ENCODE measurements at places on chromosomes 2 and 18.
A peak's percentile ranks its signal among the peaks of the same experiment; 100 is the strongest.

DNA sequence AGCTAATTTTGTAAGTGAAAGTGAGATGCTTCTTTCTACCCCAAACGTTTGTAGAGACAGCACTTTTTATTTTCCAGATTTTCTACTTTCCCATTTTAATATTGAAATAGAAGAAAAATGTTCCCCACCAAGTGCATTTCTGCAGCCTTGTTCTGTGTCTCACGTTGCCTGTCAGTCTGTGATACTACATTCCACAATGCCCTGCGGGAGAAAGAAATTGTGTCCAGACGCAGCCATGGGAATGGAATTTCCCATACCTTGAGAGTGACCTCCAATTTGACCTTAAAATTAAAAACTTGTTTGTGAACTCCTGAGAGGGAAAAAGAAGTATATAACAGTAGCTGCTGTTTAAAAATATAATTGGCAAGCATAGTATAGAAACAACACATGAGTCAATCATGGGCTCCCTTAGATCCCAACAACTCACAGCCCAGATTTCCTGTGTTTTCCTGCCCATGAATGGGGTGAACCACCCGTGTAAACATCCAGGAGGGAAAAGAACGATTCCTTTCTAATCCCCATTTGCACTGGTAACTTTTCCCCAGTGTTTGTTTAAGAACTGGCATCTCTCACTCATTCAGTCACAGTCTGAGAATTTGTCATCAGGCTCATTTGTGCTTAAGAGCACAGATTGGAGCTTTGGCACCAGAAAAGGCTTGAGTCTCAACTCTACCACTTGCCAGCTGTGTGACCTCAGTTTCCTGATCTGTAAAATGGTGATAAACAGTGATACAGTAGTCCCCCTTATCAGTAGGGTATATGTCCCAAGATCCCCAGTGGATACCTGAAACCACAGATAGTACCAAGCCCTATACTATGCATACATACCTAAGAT is 166.1 kb upstream of the ZNF521 start:
- DNase-seq: no peak
- no peaks in the 10 kb centered on the region for H3K27me3 ChIP-seq
- no peaks in the 10 kb centered on the region for H3K36me3 ChIP-seq
- H3K4me1 ChIP-seq: no peaks in the 10 kb centered on the region

- H3K27me3 ChIP-seq: no peaks in the 10 kb centered on the region
- no peak for DNase-seq
- peaks cover 8% of the 10 kb centered on the region for H3K4me1 ChIP-seq
- H3K36me3 ChIP-seq: no peaks in the 10 kb centered on the region
- H3K4me3 ChIP-seq: peak overlapping the region; percentile 86
- no peak overlapping the region for H3K27ac ChIP-seq
Observed at GRCh38 chr2:54722641-54723040, 821 bp upstream of the EML6 start.

DNA sequence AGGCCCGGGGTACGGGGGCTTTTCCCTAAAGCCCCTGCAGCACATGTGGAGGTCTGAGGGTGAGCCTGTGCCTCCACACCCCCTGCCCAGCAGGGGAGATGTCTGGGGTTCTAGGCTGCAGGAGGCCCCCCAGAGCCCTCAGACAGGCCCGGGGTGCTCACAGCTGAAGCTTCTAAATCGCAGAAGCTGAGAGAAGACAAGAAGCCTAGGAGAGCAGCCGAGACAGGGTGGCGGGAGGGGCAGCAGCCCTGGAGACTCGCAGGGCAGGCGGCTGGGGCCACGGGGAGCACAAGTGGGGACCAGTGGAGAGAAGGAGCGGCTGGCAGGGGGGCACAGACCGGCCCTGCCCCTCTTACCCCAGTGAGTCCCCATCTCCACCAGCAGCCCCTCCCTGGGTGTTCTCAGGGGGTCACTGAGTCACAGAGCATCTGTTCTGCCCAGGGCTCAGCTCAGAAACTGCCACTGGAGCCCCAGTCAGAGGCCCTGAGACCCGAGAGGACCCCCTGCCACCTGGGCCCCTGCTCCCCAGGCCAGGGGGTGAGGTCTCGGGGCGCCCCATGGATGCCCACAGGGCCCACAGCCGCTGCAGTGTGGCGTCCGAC is 26.1 kb downstream of the GPC1 start:
- H3K4me1 ChIP-seq: peaks cover 33% of the 10 kb centered on the region
- peak; percentile 5 for DNase-seq
- no peaks in the 10 kb centered on the region for H3K27me3 ChIP-seq

DNA sequence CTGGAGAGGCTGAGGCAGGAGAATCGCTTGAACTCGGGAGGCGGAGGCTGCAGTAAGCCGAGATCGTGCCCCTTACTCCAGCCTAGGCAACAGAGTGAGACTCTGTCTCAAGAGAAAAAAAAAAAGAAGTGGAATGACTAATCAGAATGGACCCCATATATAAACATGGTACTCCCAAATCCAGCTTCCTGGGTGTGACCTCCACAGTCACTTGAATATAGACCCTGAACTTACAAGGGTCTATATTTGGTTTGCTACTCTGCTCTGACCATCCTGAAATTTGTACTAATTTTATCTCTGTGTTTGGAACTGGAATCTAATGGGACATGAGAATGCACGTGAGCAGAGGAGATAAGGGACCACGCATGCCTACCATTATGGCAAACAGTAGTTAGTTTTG is 275.0 kb downstream of the TNS1 start:
- no peaks in the 10 kb centered on the region for H3K36me3 ChIP-seq
- no peak overlapping the region for H3K27ac ChIP-seq
- H3K4me3 ChIP-seq: no peak overlapping the region
- no peaks in the 10 kb centered on the region for H3K27me3 ChIP-seq
- DNase-seq: no peak

DNA sequence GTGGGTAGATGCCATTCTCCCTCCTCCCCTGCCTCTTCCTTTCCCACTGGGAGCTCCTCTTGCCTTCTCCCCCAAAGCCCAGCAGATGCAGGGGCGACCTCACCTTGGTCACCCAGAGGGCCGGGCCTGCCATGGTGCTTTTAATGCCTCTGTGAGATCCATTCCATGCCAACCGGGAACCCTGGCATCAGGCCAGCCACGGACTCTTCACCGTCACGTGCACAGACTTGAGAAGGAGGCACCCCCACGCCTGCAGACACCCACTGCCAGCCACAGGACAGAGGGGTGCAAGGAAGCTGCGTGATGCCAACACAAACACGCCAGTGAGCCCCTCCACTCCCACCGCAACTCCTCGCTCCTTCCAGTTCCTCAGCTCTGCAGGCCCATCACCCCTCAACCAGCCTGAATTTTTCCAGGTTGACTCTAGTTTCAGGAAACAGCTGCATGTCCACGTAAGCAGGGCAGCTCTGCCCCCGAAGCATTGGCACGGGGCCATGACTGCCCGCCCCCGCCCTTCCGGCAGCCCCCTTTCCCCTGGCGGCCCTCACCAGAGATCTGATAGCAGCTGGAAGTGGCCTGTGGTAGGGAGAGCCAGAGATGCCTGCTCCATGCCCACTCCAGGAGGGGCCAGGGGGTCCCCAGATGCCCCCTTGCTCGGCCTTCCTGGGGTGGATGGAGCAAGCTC is 50.8 kb downstream of the DNMT3A start:
- peaks cover 70% of the 10 kb centered on the region for H3K4me1 ChIP-seq
- no peak for DNase-seq
- H3K36me3 ChIP-seq: no peaks in the 10 kb centered on the region
- no peaks in the 10 kb centered on the region for H3K27me3 ChIP-seq
- no peak overlapping the region for H3K4me3 ChIP-seq

- H3K4me3 ChIP-seq: no peak overlapping the region
- no peaks in the 10 kb centered on the region for H3K4me1 ChIP-seq
- no peak overlapping the region for H3K27ac ChIP-seq
- H3K36me3 ChIP-seq: peaks cover 6% of the 10 kb centered on the region
- no peaks in the 10 kb centered on the region for H3K27me3 ChIP-seq
Observed at GRCh38 chr2:73008766-73009135, 62.8 kb downstream of the SFXN5 start.

DNA sequence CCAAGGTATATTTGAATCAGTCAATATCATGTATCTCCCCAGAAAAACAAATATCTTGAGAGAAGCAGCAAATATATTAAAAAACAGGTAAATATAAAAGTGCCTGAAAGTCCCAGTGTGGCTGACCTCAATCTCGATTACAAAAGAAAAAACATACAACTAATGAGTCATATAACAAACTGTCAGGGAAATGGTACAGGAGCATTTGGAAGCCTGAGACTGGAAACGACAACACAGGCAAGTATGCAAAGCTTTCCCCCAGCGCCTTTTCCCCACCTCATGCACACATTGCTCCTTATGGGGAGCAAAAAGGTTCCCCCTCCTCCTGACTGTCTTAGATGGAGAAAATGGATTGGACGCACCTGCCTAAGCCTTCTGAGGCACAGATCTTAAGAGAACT is 230.7 kb downstream of the TMX3 start:
- H3K4me1 ChIP-seq: no peaks in the 10 kb centered on the region
- no peaks in the 10 kb centered on the region for H3K36me3 ChIP-seq

GRCh38 chr2:100334929-100335328 is 12.6 kb upstream of the LONRF2 start:
- H3K27ac ChIP-seq: no peak overlapping the region
- H3K27me3 ChIP-seq: peaks cover 17% of the 10 kb centered on the region
- DNase-seq: no peak
- no peak overlapping the region for H3K4me3 ChIP-seq

DNA sequence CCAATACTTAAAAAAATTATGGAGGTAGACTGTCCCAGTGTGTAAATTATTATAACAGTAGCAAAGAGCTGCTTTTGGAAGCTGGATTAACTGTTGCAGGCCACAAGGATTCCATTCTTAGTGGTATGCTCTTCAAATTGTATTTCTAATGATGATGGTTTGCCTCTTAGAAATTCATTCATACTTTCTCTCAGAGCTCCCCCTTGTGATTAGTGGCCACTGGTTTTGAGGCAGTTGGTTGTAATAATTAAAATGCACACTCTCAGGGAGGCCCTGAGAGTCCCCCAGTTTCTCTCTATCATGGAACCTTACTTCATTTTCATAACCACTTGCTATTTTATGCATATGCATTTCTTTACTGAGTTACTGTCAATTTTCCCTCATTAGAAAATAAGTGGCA is 122.5 kb downstream of the PLA2R1 start:
- no peak overlapping the region for H3K4me3 ChIP-seq
- no peaks in the 10 kb centered on the region for H3K36me3 ChIP-seq
- no peaks in the 10 kb centered on the region for H3K27me3 ChIP-seq
- H3K27ac ChIP-seq: no peak overlapping the region
- no peak for DNase-seq
- H3K4me1 ChIP-seq: peaks cover 9% of the 10 kb centered on the region

- no peaks in the 10 kb centered on the region for H3K27me3 ChIP-seq
- H3K27ac ChIP-seq: no peak overlapping the region
- peaks cover 10% of the 10 kb centered on the region for H3K4me1 ChIP-seq
Observed at GRCh38 chr2:10871978-10872377, 39.8 kb upstream of the KCNF1 start.

- H3K36me3 ChIP-seq: no peaks in the 10 kb centered on the region
- no peaks in the 10 kb centered on the region for H3K27me3 ChIP-seq
- no peaks in the 10 kb centered on the region for H3K4me1 ChIP-seq
- H3K4me3 ChIP-seq: no peak overlapping the region
- H3K27ac ChIP-seq: no peak overlapping the region
Observed at GRCh38 chr18:44987371-44987770, 306.7 kb downstream of the SETBP1 start.

GRCh38 chr2:41180387-41180786 is 728.5 kb upstream of the SLC8A1 start:
- H3K4me3 ChIP-seq: no peak overlapping the region
- no peak for DNase-seq
- H3K27me3 ChIP-seq: no peaks in the 10 kb centered on the region
- H3K36me3 ChIP-seq: no peaks in the 10 kb centered on the region
- no peaks in the 10 kb centered on the region for H3K4me1 ChIP-seq

DNA sequence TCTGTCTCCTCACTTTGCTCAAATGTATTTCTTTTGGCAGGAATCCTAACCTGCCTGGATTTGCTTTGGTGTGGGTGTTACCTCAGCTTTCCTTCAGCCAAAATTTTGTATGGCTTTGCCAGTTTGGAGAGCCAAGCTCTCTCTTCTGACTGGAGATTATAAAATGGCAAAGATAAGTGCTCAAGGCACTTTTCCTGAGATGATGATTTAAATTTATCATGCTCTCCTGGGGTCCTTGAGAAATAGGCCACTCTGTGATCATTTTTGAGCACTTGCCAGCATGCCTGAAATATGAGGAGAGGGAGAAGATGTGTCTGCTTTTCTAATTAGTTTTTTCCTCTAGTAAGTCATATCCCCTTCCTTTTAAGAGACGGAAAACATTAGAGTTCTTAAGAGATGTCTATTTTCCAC is 683.0 kb downstream of the SLC4A3 start:
- no peaks in the 10 kb centered on the region for H3K27me3 ChIP-seq
- H3K4me1 ChIP-seq: no peaks in the 10 kb centered on the region
- no peak overlapping the region for H3K4me3 ChIP-seq
- DNase-seq: no peak

DNA sequence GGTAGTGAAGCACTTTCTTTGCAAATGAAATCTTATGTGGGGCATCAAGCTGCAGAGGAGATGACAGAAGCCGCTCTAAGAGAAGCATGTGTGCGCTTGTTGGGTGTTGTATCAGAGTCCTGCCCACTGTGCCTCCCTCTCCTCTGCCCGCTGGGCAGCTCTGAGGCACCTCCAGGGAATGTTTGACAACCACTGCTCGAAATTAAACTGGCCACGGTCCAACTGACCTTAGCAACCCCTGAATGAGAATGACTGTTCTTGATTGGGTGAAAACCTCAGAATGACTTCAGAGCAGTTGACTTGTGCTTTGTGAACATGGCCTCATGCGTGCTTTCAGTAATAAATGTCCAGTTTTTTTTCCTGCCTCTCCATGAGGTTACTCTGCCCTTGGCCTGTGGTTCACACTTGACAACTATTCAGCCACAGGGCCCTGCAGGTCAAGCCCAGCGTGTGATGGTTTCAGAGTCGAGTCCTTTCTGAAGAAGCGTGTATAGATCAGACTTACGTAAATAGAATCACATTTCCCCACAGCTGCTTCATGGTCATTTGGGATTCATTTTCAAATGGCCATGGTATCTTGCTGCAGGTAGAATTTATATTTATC is 94.9 kb downstream of the SLC4A3 start:
- H3K27ac ChIP-seq: no peak overlapping the region
- DNase-seq: no peak
- H3K4me1 ChIP-seq: no peaks in the 10 kb centered on the region
- no peaks in the 10 kb centered on the region for H3K27me3 ChIP-seq

DNA sequence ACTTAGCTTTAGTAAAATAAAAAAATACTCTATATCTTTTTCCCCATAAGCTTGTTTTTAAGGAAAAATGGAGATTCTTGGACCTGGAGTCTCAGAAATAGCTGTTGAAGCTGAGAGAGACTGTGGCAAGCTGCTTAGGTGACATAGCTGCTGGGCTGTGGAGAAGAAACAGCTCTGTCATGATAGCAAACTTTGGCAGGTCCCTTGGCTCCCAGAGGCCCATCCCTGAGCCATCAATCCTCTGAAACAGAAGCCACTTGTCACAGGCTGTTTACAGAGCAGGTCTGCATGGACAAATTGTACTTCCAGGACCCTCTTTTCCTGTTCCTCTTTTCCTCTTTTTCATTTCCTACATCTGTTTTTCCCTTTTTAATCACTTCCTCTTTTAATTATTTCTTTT is 1370.1 kb upstream of the CRIM1 start:
- DNase-seq: no peak
- H3K4me1 ChIP-seq: no peaks in the 10 kb centered on the region
- no peaks in the 10 kb centered on the region for H3K27me3 ChIP-seq
- H3K4me3 ChIP-seq: no peak overlapping the region

- H3K27ac ChIP-seq: no peak overlapping the region
- no peaks in the 10 kb centered on the region for H3K36me3 ChIP-seq
- no peak for DNase-seq
- H3K4me1 ChIP-seq: peaks cover 3% of the 10 kb centered on the region
- H3K4me3 ChIP-seq: no peak overlapping the region
- no peaks in the 10 kb centered on the region for H3K27me3 ChIP-seq
Observed at GRCh38 chr2:11674983-11675382, 5.0 kb upstream of the NTSR2 start.

- no peaks in the 10 kb centered on the region for H3K4me1 ChIP-seq
- no peaks in the 10 kb centered on the region for H3K36me3 ChIP-seq
- H3K27ac ChIP-seq: no peak overlapping the region
- no peaks in the 10 kb centered on the region for H3K27me3 ChIP-seq
Observed at GRCh38 chr2:195320413-195320973, 336.5 kb upstream of the SLC39A10 start.

Measured in heart right ventricle (tissue), 16 donors.